ENCODE measurements at places on chromosomes 12 and 14.

DNA sequence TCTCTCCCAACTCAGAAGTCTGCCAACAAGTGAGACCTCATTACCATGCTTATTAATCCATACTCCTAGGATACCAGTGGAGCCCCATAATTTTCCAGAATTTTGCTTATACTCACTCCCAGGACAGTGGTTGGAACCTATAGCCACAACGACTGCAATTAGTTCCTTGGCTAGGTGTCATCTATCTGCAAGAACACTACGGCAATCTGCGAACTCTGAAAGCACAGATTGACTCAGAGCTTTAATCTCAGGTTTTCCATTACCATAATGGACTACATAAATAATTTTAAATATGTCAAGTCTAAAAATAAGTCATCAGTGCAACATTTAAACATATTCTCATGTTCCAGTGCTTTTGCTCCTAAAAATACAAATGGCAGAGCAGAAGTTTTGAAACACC lies 33.4 kb downstream of the TMTC3 start:
- DNase-seq, result no peak

DNA sequence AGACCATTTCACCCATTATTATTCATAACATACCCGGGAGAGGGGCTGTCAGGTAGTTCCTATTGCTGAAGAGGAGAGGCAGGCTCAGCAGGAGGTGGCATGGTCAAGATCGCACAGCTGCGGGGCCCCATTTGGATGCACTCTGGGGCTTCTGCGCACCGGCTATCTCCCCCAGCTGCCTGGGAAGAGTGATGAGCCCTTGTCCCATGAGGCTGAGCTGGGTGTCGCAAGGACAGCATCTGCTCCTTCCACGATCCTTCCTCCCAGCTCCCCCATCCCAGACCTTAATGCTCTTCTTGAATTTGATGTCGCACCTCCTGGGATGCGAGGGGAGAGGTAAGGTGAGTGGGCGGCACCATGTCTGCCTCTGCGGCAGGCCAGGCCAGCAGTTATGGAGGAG lies 62.6 kb downstream of the SLC24A4 start:
- DNase-seq, result no peak

- DNase-seq, result no peak
These were observed 695.9 kb downstream of the TMEM121 start for GRCh38 chr14:106222311-106222710.

GRCh38 chr12:27498761-27499160 lies 25.2 kb upstream of the PPFIBP1 start:
- DNase-seq, result no peak

GRCh38 chr14:73755434-73756014 lies 41.3 kb upstream of the PNMA1 start:
- no peak for DNase-seq

- DNase-seq, result peak; percentile 29
These were observed 94.8 kb downstream of the LRP6 start for GRCh38 chr12:12171991-12172511.

DNA sequence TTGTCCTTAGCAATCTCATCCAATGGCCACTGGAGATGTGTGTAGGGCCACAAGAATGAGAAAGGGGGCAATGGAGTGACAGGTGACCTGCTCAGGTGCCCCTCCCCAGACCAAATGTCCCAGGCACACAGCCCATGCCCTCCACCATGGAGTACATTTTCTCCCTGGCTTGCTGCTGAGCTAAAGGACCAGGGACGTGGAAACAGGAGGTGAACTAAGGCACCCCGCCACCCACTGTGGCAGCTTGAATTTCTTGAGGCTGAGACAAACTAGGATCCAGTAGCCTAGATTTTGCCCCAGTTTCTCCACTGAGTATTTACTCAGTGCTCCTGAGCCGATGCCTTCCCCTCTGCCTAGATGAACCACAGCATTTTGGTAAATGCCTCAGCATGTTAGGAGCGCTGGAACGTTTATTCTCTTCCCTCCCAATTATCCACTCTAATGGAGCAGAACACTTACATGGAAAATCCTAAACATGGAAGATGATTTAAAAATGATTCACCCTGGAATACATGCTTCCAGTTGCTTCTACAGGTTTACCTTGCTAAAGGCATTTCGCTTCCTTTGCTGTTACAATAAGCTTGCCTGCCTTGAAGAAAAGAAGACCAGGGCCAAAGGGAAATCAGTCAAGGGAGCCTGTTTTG lies 198.0 kb downstream of the ZFP36L1 start:
- DNase-seq, result no peak

DNA sequence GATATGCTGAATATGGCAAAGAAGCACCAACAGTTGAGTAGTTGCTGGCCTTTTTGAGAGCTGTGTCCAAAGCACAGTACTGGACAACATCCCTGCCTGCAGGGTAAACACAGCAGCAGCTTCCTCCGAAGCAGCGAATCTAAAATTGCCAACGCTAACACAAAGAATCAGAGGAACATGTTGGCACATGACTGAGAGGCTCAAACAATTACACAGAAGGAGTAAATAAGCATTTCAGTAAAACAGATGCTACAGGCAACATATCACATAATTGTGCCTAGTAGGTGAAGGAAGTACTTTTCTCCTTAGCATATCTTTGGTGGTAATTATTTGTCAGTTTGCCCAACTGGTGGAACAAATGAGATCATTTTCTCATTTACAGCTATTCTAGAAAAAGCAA lies 52.1 kb downstream of the KICS2 start:
- no peak for DNase-seq

DNA sequence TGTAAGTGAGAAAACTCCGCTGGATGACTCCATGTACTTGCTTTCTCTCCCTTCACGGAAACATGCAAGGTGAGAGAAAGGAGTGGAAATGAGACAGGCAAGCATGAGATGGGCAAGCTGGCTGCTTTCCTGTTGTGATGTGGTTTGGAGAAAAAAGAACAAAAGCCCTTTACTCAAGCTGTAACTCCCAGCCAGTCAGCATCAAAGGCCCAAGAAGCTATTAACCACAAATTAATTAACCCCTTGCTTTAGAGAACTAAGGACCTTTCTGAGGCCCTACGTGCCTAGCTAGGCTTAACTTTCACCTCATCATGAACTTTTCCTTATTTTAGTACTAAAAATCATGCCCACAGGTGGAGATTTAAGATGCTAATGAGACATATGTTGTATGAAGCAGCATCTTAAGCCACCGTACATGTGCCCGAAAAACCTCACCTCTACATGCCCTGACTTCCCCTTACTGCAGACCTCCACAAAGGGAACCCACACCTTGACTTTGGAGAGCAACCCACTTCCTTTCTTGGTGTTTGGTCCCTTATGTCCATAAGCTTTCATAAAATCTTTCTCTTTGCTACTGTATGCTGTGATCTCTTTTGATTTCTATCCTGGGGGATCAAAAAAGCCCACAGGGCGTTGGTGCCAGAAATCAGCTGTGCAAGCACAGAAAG lies 87.0 kb downstream of the GALNT8 start:
- no peak for DNase-seq

GRCh38 chr12:22395666-22396065 lies 61.2 kb upstream of the ST8SIA1 start:
- no peak for DNase-seq

DNA sequence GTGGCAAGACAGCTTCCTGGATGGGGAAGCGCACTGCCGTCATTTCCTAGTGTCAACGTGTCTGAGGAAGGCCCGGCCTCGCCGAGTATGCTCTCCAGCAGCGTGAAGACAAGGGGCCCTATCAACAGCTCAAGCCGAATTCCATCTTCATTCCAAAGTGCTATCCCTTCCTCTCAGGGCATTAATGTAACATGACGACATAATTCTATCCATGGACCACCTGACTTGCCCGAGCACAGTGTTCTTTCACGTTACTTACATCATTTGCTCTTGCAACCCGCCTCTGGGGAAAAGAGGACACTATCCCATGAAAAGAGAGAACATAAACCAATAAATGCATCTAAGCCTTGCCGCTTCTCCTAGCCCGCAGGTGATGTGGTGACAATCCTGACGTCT lies 22.9 kb downstream of the CCDC92 start:
- DNase-seq, result no peak

- no peak for DNase-seq
These were observed 89.5 kb upstream of the ANO2 start for GRCh38 chr12:6034596-6034995.

GRCh38 chr12:100612606-100613005 lies 39.1 kb downstream of the GAS2L3 start:
- no peak for DNase-seq

DNA sequence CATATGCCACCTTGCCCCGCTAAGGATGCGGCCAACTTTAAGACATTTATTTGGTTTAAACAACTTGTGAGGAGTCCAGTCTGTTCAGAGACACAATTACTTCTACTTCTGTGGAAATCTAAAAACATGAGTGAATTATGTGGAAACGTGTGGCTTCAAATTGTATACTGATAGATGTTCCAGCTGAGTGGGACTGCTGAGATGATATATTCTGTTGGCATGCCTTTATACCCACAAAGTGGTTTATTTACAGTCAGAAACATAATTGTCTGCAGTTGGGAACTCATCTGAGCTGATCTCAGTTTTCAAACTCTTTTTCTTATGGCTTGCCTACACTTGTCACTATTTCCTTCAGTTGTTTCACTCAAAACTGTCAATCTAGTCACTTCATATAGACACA lies 67.8 kb downstream of the FLRT2 start:
- DNase-seq, result no peak

- DNase-seq, result no peak
These were observed 17.7 kb downstream of the IRAK4 start for GRCh38 chr12:43776498-43776897.

Data from HFF-Myc (cell line).